ENCODE measurements at places on chromosomes 7 and 10. TPM values are rescaled to one million over a fixed set of nuclear protein-coding genes. Genes with fewer than 3 reads are reported as not detected.

The LDB1 gene
- 151 TPM for total RNA-seq

The ACTL6B gene
- not detected for total RNA-seq

The ZNF138 gene
- 10.3 TPM for total RNA-seq

The ZNF487 gene
- total RNA-seq, result 5.9 TPM

The LIPF gene
- not detected for total RNA-seq

The PAPOLB gene
- total RNA-seq, result not detected

The POM121C gene
- total RNA-seq, result 93.8 TPM

The TEX36 gene
- total RNA-seq, result not detected

The ZCCHC24 gene
- 0.76 TPM for total RNA-seq

All from naive thymus-derived CD4-positive, alpha-beta T cell (primary cell).